ENCODE measurements at places on chromosomes 12 and 14. TPM values are rescaled to one million over a fixed set of nuclear protein-coding genes. Genes with fewer than 3 reads are reported as not detected.

The OGFOD2 gene
- total RNA-seq, result 5.4 TPM

The ANKS1B gene
- total RNA-seq, result 0.94 TPM

The ACVRL1 gene
- total RNA-seq, result 109 TPM

The HOXC5 gene
- total RNA-seq, result 0.12 TPM

The TMEM30B gene
- total RNA-seq, result 0.08 TPM

The SDSL gene
- 21.7 TPM for total RNA-seq

The NEK9 gene
- total RNA-seq, result 63.5 TPM

The C1S gene
- 107 TPM for total RNA-seq

The PROX2 gene
- not detected for total RNA-seq

The CATSPERB gene
- not detected for total RNA-seq

The PXMP2 gene
- total RNA-seq, result 15.3 TPM

The PLD4 gene
- not detected for total RNA-seq

The SMCO2 gene
- total RNA-seq, result 0.08 TPM

The KRT71 gene
- not detected for total RNA-seq

The DMAC2L gene
- total RNA-seq, result 2.3 TPM

The ZC2HC1C gene
- total RNA-seq, result 0.53 TPM

The MUCL1 gene
- not detected for total RNA-seq

The TIMELESS gene
- total RNA-seq, result 5.4 TPM

The PTGER2 gene
- 1.3 TPM for total RNA-seq

The P2RX2 gene
- total RNA-seq, result not detected

The SMIM41 gene
- total RNA-seq, result 0.15 TPM

The TAS2R19 gene
- total RNA-seq, result 4.3 TPM

The GPRC5A gene
- total RNA-seq, result 11.6 TPM

The FGF23 gene
- not detected for total RNA-seq

The GPR84 gene
- total RNA-seq, result not detected

The ARPC3 gene
- total RNA-seq, result 229 TPM

The POTEG gene
- not detected for total RNA-seq

The TCTN2 gene
- 4.7 TPM for total RNA-seq

The TAS2R9 gene
- not detected for total RNA-seq

The SYCP3 gene
- 0.08 TPM for total RNA-seq

The LTB4R2 gene
- 2.3 TPM for total RNA-seq

The DACT1 gene
- total RNA-seq, result 9.8 TPM

The GYS2 gene
- not detected for total RNA-seq

The SDS gene
- not detected for total RNA-seq

The CCDC177 gene
- not detected for total RNA-seq

The PMEL gene
- total RNA-seq, result 0.90 TPM

The MIA2 gene
- 5.6 TPM for total RNA-seq

The CELA1 gene
- not detected for total RNA-seq

The LHX5 gene
- not detected for total RNA-seq

The VRTN gene
- total RNA-seq, result not detected

The OVCH1 gene
- total RNA-seq, result 0.70 TPM

The CPNE6 gene
- not detected for total RNA-seq

The FAM90A1 gene
- 0.35 TPM for total RNA-seq

The CYP46A1 gene
- 0.59 TPM for total RNA-seq

The RNF212B gene
- total RNA-seq, result not detected

All from smooth muscle cell of the coronary artery (primary cell).